Activated B cell treated with CpG ODN at 0.5 μM for 24 hours (primary cell): ENCODE measurements at places on chromosomes 5 and 9. TPM values are rescaled to one million over a fixed set of nuclear protein-coding genes. Genes with fewer than 3 reads are reported as not detected.

- DNase-seq = no peak
Measured at GRCh38 chr5:159850160-159850559, 66.1 kb upstream of the ADRA1B start.

GRCh38 chr5:124948062-124948753 lies 201.8 kb upstream of the ZNF608 start:
- no peak for DNase-seq

Gene OBP2B
- not detected in 2 replicates for total RNA-seq

- no peak for DNase-seq
Measured at GRCh38 chr9:131111854-131112311, 13.5 kb upstream of the NUP214 start.

DNA sequence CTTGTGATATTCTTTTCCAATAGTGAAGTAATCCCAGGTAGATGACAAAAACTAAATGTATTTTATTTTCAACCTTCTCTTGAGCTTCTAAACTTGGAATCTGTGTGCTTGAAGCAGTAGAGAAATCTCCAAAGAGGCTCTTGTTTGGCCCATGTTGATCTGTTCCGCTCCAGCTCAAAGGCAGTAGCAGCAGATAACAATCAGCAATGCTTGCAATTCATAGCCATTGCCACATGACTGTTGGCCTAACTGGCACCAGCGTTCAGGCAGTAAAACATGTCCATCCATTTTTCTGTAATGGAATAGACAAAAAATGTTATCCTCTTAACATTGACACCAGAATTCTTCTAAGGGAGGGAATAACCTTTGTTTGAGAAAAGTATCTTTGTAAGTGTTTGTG lies 270.7 kb upstream of the MSX2 start:
- DNase-seq = no peak

DNA sequence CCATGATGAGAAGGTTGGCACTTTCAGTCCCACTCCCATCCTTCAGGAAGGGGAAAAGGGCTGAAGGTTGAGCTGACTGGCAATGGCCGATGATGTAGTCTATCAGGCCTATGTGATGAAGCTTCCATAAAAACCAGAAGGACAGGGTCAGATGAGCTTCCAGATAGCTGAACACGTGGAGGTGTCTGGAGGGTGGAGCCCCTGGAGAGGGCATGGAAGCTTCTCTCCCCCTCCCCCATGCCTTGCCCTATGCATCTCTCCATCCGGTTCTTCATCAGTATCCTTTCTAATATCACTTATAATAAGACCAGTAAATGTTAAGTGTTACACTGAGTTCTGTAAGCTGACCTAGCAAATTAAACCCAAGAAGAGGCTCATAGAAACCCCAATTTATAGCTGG lies 32.6 kb upstream of the SMU1 start:
- no peak for DNase-seq

Gene LCP2
- 7.0 and 8.5 TPM in 2 replicates for total RNA-seq

GRCh38 chr5:64766941-64767340 lies 1.6 kb downstream of the SREK1IP1 start:
- no peak for DNase-seq

GRCh38 chr5:33883482-33883881 lies 8.3 kb downstream of the ADAMTS12 start:
- DNase-seq = no peak

DNA sequence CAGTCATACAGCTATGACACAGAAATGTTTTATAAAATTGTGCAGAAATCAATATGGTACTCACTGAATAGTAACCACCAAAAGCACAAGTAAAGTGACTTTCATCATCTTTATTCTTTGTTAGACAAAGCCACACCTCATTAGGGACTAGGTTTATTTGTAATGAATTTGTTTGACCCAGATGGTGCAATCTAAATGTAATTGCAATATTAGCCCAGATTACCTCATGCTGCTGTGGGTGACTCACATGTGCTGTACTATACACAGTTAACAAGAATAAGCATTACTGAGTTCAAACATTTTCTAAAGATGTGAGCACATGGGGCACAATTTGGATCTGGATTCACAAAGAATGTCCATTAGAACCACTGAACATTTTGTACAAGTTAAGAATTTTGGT lies 759.3 kb upstream of the TYRP1 start:
- DNase-seq = no peak

- DNase-seq = no peak
Measured at GRCh38 chr5:123651234-123651633, 139.3 kb downstream of the CSNK1G3 start.
